Activated CD4-positive, alpha-beta T cell treated with anti-CD3 and anti-CD28 coated beads, Interleukin-10, Interleukin-2, amounts not matched to agents 100 ng/mL and 50 ng/mL, durations not matched to agents 16 hours and 8 hours (primary cell): ENCODE measurements at places on chromosomes 11 and 22.
A peak's percentile ranks its signal among the peaks of the same experiment; 100 is the strongest.

- DNase-seq: no peak
These were observed 100.8 kb downstream of the TP53I11 start for GRCh38 chr11:44849922-44850321.

- DNase-seq: no peak
These were observed 113.8 kb upstream of the THY1 start for GRCh38 chr11:119536801-119537200.

DNA sequence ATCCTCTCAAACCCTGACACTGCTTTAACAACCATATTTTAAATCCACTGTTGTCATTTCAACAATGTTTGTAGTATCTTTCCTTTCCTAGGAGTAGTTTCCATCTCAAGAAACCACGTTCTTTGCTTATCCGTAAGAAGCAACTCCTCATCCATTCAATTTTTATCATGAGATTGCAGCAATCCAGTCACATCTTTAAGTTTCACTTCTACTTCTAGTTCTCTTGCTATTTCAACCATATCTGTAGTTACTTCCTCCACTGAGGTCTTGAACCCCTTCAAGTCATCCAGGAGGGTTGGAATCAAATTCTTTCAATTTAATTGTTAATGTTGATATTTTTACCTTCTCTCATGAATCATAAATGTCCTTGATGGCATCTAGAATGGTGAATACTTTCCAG, 22.4 kb downstream of the CCDC82 start:
- DNase-seq: no peak

GRCh38 chr22:40392618-40393017, 22.2 kb downstream of the SGSM3 start:
- no peak for DNase-seq

GRCh38 chr22:39999144-39999757, 4.5 kb downstream of the FAM83F start:
- peak; percentile 10 for DNase-seq

- no peak for DNase-seq
These were observed 107.5 kb upstream of the SORL1-AS1 start for GRCh38 chr11:121560236-121560635.

GRCh38 chr11:114918286-114918685, 240.0 kb downstream of the NXPE2 start:
- DNase-seq: no peak

DNA sequence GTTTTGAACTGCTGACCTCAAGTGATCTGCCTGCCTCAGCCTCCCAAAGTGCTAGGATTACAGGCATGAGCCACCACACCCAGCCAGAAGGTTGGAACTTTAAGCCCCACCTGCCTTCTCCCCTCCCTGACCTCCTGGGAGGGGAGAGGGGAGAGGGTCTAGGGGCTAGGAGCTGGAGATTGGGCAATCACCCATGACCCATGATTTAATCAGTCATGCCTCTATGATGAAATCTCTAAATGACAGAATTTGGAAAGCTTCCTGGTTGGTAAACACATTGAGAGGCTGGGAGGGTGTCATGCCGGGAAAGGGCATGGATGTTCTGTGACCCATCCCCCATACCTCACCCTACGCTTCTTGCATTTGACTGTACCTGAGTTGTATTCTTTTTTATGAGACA, 17.1 kb upstream of the TFIP11 start:
- DNase-seq: no peak

DNA sequence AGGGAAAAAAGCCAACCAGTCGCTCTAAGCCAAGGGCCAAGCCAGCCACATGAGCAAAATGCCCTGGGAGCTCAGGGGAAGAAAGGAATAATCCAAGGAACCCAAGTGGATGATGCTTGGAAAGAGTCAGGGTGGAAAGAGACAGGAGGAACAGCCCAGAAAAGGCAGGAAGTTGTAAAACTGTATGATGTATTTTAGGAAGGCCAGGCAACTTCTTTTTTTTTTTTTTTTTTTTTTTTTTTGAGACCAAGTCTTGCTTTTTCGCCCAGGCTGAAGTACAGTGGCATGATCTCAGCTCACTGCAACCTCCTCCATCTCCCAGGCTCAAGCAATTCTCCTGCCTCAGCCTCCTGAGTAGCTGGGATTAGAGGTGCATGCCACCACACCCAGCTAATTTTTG, 1.6 kb downstream of the LGALS12 start:
- DNase-seq: no peak

DNA sequence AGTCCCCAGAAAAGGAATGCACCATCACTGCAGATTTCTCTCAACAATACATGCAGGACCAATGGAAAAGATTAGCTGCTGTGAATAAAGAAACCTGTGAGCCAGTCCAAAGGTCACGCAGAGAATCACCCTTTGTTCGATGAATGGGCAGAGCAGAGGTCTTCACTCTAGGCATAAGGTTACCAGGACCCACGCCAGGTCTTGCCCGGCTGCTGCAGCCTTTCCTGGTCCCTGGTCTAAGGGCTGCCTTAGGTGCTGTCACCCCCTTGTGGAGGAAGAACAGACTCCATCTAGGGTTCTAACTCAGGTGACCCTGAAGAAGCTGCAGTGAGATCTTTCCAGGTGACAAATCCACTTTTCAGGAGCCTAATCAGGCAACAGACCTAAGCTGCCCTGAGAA, 29.0 kb upstream of the NAP1L4 start:
- DNase-seq: peak; percentile 38

DNA sequence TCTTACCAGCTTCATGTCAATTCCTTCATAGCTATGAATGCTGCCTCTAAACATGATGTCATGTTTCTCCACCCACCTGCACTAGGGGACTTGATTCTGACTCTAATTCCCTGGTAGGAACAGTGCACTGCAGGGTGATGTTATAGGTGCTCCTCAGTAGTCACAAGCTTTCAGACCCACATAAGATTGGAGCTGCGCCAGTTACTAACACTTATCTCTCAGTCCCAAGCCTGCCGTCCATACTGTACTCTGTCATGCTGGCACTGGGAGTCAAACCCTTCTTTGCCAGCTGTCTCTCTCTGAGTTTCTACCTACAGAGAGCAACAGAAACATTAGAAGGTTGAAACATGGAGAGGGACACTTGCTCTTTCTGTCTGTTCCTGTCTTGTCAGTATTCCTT, 5.5 kb downstream of the OR56A1 start:
- DNase-seq: no peak

- no peak for DNase-seq
These were observed at the start of gene NPTXR for GRCh38 chr22:38843657-38844314. TSS of gene NPTXR (minus strand) at chr22:38844028.

GRCh38 chr11:35548925-35549561, 23.6 kb upstream of the PAMR1 start:
- no peak for DNase-seq

DNA sequence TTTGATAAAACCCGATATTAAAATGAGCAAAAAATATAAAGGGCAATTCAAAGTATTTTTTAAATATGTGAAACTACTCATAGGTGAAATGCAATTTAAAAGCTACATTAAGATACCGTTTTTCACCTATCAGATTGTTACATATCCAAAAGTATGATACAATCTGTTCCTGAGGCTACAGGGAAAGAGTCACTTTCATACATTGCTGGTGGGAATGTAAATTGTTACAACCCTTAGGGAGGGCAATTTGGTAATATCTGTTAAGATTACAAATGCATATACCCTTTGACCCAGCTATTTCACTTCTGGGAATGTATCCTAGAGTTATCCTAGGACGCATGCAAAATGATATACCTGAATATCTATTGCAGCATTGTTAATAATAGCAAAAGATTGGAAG, 132.1 kb downstream of the BLID start:
- no peak for DNase-seq

GRCh38 chr11:6225896-6226295, 8.5 kb downstream of the FHIP1B start:
- no peak for DNase-seq

GRCh38 chr22:45124176-45124847, 39.4 kb upstream of the NUP50 start:
- no peak for DNase-seq

- DNase-seq: no peak
These were observed 9.9 kb downstream of the STK33 start for GRCh38 chr11:8584082-8584481.

DNA sequence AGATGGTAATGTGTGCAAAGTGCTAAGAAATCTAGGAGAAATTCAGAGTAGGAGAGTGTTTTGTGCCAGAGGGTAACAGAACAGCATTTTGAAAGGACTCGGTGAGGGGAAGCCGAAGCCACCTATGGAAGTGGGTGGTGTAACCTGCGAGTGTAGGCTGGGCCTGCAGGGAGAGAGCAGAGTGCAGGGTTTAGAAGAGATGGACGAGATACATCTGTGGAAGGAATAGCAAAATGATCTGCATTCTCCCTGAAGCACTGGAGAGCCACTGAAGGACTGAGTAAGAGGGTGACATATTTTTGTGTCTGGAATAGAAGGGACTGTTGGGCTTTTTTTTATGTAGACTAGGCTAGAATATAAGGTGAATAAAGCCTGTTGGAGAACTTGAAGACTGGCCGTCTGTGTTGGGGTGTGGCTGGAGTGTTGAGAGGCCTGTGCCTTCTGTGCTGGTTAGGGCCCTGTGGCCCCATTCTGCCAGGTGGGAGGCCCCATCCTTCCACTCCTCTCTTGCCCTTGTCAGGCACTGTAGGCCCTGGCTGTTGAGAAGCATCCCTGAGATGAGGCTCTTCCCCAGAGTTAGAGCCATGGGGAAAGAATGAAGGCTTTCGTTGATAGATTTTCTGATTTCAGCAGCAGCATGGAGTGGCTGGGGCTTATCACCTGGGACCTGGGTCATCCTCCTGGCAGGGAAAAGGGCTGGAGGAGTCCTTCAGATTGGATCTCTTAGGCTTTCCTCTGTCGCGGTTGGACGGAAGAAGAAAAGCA, 102.2 kb downstream of the ZBTB16 start:
- DNase-seq: no peak

DNA sequence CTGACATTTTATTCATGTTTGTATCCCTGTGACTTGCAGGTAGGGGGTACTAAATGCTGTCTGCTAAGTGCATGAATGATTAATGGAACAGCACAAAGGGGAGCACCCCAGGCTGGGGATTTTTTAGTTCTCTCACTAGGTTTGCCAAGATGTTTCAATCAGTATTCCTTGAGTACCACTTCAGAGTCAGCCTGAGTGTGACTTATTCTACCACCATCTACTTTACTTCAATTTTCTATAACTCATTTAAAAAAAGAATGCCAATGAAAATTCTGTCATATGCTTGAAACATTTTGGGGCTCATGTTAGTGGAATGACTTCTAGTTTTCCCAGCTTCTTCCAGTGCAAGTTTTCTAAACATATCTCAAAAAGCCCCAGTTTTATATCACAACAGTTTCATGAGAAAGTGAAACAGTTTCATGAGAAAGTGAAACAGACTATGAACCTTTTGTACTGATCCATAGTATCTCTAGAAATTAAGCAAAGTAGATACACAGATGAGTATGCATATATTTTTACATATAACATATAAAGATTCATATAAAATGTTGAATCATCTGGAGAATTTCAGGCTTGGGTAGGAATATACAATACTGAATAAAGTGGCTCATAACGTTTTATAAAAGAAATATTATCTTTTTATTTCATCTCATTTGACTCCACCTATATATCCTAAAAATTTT, 252.4 kb downstream of the GRM5 start:
- peak; percentile 4 for DNase-seq

GRCh38 chr11:126405374-126405773, 49.9 kb downstream of the ST3GAL4 start:
- no peak for DNase-seq

GRCh38 chr22:37145180-37146050, 4.3 kb downstream of the IL2RB start:
- no peak for DNase-seq

DNA sequence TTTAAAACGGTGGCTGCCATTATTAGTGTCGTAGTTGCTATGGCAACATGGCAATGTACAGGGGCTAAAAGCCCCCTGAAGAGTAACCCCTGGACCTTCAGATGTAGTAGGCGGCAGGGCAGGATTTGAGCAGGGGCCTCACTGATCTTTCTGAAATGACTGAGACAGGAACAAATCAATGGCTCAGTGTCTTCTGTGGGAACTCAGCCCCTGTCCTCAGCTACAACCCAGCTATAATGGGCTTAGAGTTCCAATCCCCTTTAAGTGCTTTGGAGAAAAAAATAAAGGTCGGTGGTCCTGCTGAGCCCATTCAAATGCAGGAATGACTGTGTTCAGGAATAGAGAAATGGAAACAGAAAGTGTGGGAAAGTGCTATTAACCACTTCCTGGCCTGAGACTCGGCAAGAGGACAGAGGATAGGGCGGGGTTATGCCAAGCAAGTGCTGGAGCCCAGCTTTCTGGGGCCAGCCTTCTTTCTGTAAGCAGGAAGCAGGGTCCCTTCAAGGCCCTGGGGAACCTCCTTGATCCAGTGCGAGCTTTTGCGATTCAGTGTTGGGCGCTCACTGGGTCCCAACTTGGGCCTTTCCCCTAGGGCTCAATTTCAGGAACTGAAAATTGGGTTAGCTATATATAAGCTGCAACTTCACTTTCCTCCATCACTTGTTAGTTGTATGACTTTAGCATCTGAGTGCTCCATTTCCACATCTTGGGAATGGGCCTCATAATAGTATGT, 6.1 kb upstream of the CD82 start:
- peak; percentile 74 for DNase-seq

DNA sequence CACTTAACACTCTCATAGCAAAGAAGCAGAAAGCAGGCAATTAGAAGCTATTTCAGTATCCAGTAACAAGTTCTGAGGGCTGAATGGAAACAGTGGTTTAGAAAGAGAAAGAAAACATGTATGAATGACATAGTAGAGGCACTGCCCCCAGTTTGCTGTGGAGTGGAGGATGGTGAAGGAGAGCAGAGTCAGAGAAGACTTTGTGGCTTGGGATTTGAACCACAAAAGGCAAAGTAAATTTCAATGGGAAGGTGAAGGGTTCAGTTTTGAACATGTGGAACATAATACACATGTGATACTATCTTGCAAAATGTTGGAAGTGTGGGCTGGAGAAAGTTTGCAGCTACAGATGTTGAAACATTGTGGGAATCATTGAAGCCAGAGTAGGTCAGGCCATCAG, 81.4 kb downstream of the SNX19 start:
- DNase-seq: no peak

DNA sequence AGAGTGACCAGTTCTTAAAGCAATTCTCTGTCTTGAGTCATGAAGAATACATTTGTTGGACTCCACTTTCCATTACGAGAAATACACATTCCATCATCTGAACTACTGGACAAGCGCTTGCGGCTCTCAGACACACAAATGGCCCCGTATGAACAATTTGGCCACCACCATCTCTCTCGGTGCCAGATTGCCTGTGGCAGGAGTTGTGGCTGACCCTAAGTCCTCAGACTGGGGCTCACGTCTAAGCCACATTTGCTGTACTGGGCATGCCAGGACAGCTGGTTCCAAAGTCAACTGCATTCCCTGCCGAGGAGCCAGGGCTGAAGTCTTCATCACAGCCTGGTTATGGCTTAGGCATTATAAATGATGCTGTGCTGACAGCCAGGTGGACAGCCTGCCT, 227.5 kb downstream of the MIAT start:
- DNase-seq: no peak
